ENCODE measurements at places on chromosomes 5 and 9.
A peak's percentile ranks its signal among the peaks of the same experiment; 100 is the strongest.

GRCh38 chr5:55711507-55712022 lies 559 bp downstream of the SLC38A9 start:
- DNase-seq, result no peak

DNA sequence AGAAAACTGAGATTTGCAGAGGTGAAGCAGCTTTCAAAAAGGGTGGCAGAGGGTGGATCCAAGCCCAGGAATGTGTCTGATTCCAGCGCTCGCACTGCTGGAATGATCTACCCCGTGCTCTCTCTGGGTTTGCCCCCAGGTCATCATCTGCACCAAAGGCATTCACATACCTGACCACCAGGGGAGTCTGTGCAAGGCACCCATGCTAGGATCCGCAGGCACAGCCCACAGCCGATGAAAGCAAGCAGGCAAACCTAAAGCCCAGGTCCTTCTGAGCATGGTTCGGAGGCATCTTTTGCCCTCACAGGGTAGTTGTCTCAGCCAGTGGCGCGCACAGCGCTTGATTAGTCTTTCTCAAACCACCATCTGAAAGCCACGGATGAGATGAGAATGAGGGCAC lies 56.6 kb downstream of the TEK start:
- no peak for DNase-seq

- DNase-seq, result no peak
Measured at GRCh38 chr9:17726298-17726697, 147.4 kb downstream of the SH3GL2 start.

DNA sequence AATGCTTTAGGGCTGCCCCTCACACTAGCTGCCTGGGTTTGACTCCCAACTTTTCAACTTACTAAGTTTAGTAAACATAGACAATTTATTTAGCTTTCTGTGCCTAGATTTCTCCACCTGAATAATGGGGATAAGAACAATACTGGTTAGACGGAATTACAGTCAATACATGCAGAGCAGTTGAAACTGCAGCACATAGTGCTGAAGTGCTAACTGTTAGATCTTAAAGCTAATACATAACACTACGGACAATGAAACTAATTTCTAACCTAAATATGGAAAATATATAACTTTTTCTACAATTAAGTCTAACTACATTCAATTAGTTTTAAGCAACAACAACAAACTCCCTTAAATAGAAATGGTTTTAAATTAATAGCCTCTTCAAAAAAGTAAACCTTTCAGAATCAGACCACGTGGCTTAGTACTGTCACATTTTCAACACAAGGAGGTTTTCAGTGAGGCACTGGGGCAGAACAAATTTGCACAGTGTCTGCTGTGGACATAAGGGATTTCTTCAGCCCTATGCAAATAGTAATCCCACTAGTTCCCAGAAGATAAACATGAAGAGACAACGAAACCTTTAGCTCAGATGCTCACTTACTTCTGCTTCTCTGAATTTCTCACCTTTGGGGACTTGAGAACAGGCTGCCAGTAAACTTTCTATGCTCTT lies 293.4 kb downstream of the EDIL3 start:
- DNase-seq, result no peak

DNA sequence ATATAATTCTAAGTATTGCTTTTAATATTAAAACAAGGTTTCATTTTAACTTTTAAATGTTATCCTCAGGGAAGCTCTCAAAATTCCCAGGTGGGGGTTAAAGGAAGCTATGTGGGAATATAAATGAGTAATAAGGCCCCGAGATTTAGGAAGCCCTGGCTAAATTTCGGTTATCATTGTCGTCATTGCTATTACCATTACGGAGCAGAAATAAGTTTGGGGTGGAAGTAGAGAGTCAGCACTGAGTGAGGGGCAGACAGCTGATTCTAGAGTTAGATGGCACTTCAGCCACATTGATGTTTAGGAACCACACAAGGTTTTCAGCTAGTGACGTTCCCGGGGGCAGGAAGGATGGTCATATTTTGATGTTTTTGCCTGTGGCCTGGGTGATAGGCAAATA lies 74.9 kb downstream of the NREP start:
- DNase-seq, result no peak

DNA sequence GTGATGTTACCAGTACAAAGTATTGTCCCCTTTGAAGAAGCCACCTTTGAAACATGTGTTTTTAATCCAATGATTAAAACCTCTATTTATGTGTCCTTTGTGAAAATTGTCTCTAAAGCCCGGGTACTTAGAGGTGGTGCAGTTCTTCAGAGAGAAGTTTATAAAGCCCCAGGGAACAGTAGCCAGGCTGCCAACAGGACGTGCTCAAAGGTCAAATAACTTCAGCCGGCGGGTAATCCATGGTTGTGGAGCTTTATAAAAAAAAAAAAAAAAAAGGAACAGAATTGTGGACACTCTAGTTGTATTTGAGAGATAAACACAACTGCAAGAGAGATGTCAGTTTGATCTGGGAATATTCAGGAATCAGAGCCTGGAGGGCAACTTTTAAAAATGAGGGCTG lies 57.9 kb upstream of the CTNND2 start:
- no peak for DNase-seq

DNA sequence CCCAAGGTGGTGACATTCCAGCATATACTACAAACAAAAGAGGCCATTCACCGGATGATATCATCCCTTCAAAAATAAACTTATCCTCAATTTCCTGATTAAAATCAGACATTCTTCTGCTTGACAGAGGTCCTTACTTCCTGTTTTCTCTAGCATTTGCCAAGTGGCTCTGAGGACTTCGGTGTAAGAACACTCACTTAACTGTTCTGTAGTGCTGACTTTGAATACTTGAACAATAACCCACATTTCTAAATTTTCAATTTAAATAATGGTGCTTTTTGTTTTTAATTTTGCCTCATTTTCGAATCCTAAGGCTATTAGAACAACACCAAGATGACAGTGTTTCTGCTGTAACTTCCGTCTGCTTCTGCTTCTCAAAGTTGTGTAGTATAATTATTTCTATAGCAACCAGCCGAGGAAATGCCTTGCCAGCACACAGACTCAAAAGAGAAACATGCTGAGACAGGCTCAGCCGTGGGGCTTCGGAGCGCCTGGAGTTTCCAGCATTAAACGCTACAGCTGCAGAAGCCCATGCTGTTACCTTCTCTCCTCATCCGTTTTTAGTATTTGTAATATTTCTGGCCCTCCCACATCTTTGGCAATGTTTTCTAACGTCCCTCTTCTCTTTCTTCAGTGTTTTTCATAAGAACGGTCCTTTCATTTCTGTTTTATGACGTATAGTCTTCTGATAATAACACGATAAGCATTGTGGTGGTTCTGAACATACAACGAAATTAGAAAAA lies 19.5 kb upstream of the ANXA1 start:
- peak; percentile 64 for DNase-seq

DNA sequence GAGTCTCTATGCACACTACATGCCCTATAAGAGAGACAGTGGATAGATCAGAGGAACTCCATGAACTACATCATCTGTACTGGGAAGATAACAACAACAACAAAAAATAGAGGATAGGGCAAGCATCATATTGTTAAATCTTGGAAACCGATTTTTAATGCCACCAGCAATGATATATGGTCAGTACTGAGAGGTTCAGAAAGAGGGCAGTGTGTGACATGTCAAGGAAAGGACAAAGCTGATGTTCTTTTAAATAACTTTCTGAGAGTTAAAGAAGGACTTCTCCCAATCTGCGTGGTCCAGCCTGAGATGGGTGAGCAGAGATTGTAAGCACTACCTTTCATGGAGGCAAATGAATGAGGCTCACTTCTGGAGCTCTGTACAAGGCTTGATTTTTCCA lies 62.0 kb upstream of the PHF24 start:
- DNase-seq, result no peak

- no peak for DNase-seq
Measured at GRCh38 chr5:27911216-27911615, 872.8 kb upstream of the CDH9 start.

GRCh38 chr9:137095664-137096517 lies 9.1 kb downstream of the MAN1B1 start:
- no peak for DNase-seq

- no peak for DNase-seq
Measured at GRCh38 chr5:165714598-165714997, 2209.2 kb downstream of the MAT2B start.

DNA sequence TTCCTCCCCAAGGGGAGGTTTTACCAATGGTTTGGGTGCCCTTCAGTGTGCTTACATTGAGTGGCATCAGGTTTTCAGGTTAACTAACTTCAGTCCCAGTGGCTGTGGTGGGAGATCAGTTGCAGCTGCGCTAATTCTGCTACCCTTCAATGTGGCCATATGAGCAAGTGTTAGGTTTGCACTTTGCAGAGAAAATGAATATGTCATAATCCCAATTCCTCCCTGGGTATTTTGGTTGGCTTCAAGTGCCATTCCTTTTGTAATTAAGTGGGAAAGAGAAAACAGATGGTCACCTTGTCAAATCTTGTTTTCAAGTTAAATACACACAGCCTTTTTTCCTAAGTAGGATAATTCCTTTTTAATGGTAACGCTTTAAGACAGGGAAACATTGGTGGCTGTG lies 236.2 kb downstream of the TLE4 start:
- DNase-seq, result no peak

DNA sequence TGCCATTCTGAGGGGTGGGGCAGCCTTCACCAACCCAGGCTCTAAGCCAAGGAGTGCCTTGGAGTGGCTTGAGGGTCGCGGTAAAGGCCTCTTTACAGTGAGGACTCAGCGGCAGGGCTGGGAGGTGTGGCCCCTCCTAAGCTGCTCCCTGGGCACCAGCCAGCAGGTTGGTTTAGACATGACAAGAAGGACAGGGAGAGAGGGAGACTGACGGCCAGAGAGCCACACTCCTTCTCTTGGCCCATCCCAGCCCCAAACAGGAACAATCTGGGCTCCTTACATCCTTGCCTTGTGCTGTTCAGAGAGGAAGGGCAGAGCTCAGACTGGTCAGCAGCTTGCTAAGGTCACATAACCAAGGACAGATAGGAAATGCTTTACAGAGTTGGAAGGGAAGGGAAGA lies 94.5 kb downstream of the LMX1B start:
- DNase-seq, result no peak

DNA sequence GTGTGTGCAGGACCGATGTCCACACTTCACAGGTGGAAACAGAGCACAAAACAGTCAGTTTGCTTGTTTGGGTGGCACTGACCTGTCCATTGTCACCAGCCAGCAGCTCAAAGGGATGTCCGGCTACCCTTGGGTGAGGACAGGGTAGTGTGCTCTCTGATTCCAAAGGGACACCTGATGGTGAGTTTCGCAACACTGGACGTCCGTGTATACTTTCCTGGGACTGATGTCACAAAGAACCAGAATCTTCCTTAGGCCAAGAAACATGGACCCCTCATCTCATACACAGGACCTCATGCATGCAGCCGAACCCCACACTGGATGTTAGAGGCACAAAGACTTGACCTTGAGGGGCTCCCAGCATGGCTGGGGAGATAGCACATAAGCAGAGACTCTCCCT lies 22.2 kb upstream of the CPLX2 start:
- no peak for DNase-seq

DNA sequence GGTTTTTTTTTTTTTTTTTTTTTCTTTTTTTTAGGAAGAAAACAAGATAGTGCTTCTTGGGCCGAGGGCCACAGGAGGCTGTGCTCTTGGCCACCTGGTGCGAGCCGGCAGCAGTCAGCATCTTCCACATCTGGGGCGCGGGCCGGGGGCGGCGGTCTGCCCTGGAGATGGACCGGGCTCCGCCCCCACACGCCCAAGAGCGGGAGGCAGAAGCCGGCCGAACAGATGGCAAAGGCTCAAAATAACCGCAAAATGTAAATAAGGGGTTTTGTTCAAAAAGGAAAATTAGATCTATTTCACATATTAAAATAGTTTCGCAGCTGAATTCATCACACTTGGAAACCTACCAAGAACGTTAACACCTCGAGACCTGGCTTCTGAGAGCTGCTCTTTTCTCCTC lies 51.5 kb upstream of the UBAC1 start:
- no peak for DNase-seq

- no peak for DNase-seq
Measured at GRCh38 chr5:60261732-60262131, 368.2 kb upstream of the PDE4D start.

- no peak for DNase-seq
Measured at GRCh38 chr9:128321879-128322403, 306 bp downstream of the TRUB2 start.

- DNase-seq, result no peak
Measured at GRCh38 chr5:127290019-127290945, at the start of gene MEGF10. TSS of gene MEGF10 (plus strand) at chr5:127290796. CDS start at chr5:127331309, 40,513 bp downstream.

DNA sequence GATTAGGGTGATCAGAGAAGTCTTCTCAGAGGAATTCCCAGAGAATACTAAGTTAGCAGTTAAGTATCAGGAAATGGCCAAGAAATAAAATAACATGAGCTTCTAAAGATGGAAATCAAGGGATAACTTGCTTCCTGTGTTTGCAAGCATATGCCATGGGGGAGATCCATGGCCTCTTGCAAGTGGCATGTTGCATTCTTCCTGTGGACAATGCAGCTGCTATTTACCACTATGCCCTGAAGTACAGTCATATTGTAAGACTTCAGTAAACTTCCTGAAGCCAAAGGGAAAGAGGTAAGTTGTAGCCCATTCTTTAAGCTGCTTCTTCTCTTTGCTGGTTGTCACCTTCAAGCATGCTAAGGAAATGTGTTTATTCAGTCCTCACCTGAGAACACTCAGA lies 154.7 kb upstream of the RUSC2 start:
- no peak for DNase-seq

DNA sequence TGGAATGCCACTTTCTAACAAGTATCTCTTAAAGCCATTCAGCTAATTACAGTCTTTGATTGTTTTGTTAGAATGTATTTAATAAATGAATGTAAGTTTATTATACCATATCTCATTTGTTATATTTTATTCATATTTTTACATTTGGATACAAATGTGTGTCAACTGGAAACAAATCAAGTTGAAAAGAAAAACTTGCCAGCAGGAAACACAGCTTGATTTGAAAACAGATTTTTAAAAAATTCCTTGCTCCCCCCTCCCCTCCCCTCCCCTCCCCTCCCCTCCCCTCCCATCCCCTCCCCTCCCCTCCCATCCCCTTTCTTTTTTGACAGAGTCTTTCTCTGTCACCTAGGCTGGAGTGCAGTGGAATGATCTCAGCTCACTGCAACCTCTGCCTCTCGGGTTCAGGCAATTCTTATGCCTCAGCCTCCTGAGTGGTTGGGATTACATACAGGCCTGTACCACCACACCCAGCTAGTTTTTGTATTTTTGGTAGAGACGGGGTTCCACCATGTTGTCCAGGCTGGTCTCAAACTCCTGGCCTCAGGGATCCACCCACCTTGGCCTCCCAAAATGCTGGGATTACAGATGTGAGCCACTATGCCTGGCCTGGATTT lies 227.6 kb downstream of the WDR70 start:
- DNase-seq, result no peak

- DNase-seq, result no peak
Measured at GRCh38 chr5:39420482-39421145, 4.2 kb downstream of the DAB2 start.

DNA sequence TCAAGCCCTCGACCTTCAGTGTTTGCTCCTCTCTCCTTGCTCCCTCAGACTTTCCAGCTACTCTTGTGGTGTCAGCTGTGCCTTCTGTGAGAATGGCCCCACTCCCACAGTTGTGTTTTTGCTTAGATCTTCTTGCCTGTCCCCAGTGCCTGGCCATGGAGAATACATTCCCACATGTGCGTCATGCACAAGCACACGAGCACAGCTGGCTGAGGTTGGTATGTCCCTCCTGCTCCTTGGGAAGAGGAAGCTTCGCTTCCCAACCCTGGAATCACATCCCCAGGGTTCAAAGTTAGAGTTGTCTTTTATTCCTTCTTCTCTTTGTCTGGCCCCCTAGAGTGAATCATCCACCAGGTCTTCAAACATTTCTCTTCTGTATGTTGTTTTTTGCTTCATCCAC lies 518.6 kb downstream of the CCDC171 start:
- no peak for DNase-seq

- DNase-seq, result no peak
Measured at GRCh38 chr9:132998831-132999635, 20.5 kb downstream of the GFI1B start.

All from NCI-H1436 (cell line).